Stomach (tissue), 19 donors: ENCODE measurements at places on chromosomes 12 and 14. TPM values are rescaled to one million over a fixed set of nuclear protein-coding genes. Genes with fewer than 3 reads are reported as not detected.

DNA sequence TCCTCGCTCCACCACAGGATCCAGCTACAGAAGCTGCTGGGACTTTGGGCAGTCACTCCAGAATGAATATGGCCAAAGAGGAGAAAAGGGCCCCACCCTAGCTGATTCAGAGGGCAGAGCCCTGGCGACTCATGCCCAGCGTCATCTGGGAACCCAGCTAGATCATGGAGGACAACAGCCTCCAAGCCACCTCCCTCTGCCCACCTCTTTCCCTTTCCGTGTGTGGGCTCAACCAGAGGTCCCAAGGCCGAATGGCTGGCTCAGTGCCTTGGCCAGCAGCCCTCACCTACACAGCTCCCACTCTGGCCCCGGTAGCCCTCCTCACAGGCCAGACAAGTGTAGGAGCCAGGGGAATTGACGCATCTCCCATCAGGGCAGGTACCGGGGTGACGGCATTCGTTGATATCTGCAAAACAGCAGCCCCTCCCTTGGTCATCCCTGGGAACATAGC, 17.4 kb downstream of the ISCA2 start:
- H3K27me3 ChIP-seq, result no peaks in the 10 kb centered on the region
- H3K36me3 ChIP-seq, result no peaks in the 10 kb centered on the region
- H3K4me3 ChIP-seq, result no peak overlapping the region
- no peak for DNase-seq
- no peak overlapping the region for H3K27ac ChIP-seq
- no peaks in the 10 kb centered on the region for H3K4me1 ChIP-seq

GRCh38 chr14:71139294-71139946, 232.2 kb downstream of the PCNX1 start:
- no peaks in the 10 kb centered on the region for H3K36me3 ChIP-seq
- H3K4me3 ChIP-seq, result no peak overlapping the region
- no peak for DNase-seq
- peaks cover 4% of the 10 kb centered on the region for H3K4me1 ChIP-seq

GRCh38 chr12:120943482-120943881, 34.9 kb upstream of the HNF1A start:
- no peaks in the 10 kb centered on the region for H3K4me1 ChIP-seq
- H3K27me3 ChIP-seq, result no peaks in the 10 kb centered on the region
- DNase-seq, result no peak
- H3K27ac ChIP-seq, result no peak overlapping the region

DNA sequence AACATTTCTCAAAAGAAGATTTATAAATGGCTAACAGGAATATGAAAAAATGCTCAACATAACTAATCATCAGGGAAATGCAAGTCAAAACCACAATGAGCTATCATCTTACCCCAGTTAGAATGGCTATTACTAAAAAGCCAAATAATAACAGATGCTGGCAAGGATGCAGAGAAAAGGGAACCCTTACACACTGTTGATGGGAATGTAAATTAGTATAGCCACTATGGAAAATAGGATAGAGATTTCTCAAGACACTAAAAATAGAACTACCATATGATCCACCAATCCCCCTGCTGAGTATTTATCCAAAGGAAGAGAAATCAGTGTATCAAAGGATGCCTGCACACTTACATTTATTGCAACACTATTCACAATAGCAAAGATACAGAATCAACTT, 58.3 kb downstream of the GUCY2C start:
- no peak for DNase-seq
- H3K27me3 ChIP-seq, result no peaks in the 10 kb centered on the region
- H3K4me1 ChIP-seq, result no peaks in the 10 kb centered on the region
- no peak overlapping the region for H3K27ac ChIP-seq
- H3K36me3 ChIP-seq, result no peaks in the 10 kb centered on the region

GRCh38 chr12:57935839-57936512, 5.4 kb upstream of the ATP23 start:
- no peaks in the 10 kb centered on the region for H3K27me3 ChIP-seq
- peak overlapping the region; percentile 57 for H3K4me3 ChIP-seq
- DNase-seq, result peak; percentile 97
- H3K36me3 ChIP-seq, result no peaks in the 10 kb centered on the region
- H3K27ac ChIP-seq, result peak overlapping the region; percentile 79

DNA sequence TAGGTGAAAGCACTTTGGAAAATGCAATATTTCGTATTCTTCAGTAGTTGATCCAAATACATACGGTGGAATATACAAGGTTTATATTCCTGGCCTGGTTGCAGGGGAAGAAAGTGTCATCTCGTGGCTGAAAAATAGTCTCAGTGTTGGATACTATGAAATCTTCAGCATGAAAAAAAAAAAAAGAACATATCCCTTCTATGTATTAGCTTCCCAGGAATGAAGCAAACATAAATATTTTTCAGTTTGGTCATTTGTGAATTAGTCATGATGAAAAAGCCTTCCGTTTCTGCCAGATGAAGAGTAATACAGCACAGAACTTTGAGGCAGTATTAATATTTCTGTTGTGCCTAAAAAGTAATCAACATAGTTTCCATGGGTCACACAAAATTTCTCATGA, 36.7 kb downstream of the FLRT2 start:
- no peaks in the 10 kb centered on the region for H3K4me1 ChIP-seq
- no peaks in the 10 kb centered on the region for H3K27me3 ChIP-seq
- H3K36me3 ChIP-seq, result no peaks in the 10 kb centered on the region
- no peak overlapping the region for H3K4me3 ChIP-seq

DNA sequence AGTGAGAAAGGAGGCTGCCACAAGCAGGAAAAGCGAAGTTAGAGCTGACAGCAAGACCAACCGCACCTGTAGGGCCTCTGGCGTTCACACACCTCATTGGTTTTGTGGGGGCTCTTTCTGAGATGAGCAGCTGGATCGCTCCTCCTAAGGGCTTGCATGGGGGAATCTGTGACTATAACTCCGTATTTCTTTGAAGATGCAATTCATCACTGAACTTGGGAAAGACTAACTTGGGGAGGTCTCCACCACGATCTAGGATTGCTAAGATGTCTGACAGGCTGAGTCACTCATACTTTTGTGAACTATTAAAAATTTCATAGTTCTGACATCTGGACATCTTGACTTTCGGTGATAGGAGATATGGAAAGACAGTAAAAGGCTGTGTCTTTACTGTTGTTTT, 173.6 kb downstream of the ETV6 start:
- H3K4me1 ChIP-seq, result peaks cover 28% of the 10 kb centered on the region
- H3K27me3 ChIP-seq, result no peaks in the 10 kb centered on the region
- no peaks in the 10 kb centered on the region for H3K36me3 ChIP-seq
- H3K4me3 ChIP-seq, result no peak overlapping the region
- peak overlapping the region; percentile 49 for H3K27ac ChIP-seq

DNA sequence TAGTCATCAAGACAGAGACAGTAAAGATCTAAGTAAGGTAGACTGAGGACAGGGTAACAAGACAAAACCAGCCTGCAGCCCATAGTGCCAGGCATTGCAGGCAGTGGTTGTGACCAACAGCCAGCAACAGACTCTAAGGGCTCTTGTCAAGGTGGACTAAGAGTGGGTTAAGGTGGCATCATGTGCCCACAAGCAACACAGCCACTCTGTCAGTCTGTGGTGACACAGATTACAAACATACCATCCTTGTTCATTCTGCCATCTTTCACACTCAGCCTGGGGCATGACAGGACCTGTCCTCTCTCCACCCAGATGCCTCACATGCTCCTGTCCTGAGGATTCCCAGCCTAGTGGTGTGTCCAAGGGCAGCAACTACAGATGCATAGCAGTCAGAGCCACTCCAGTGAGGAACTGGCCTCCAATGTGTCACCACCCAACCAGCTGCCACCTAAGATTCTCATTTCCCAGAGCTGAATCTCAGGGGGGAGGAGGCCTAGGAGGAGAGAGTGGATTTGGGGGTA, 28.3 kb downstream of the VDR start:
- no peak overlapping the region for H3K27ac ChIP-seq
- DNase-seq, result no peak
- no peaks in the 10 kb centered on the region for H3K27me3 ChIP-seq
- H3K4me3 ChIP-seq, result no peak overlapping the region

- no peaks in the 10 kb centered on the region for H3K27me3 ChIP-seq
- no peaks in the 10 kb centered on the region for H3K36me3 ChIP-seq
- no peak for DNase-seq
- no peak overlapping the region for H3K4me3 ChIP-seq
Measured at GRCh38 chr12:118534003-118534402, 157.6 kb downstream of the SUDS3 start.

GRCh38 chr14:75267141-75267721, 11.4 kb upstream of the FOS start:
- H3K27ac ChIP-seq, result peak overlapping the region; percentile 77
- H3K27me3 ChIP-seq, result no peaks in the 10 kb centered on the region
- peaks cover 13% of the 10 kb centered on the region for H3K4me1 ChIP-seq
- no peak overlapping the region for H3K4me3 ChIP-seq
- peak; percentile 64 for DNase-seq
- no peaks in the 10 kb centered on the region for H3K36me3 ChIP-seq

GRCh38 chr14:97581016-97581415, 783.8 kb downstream of the VRK1 start:
- H3K4me1 ChIP-seq, result no peaks in the 10 kb centered on the region
- DNase-seq, result peak; percentile 24
- no peak overlapping the region for H3K27ac ChIP-seq
- no peaks in the 10 kb centered on the region for H3K27me3 ChIP-seq
- H3K36me3 ChIP-seq, result no peaks in the 10 kb centered on the region

GRCh38 chr14:62133776-62134550, 371.7 kb downstream of the SNAPC1 start:
- H3K27me3 ChIP-seq, result no peaks in the 10 kb centered on the region
- no peak overlapping the region for H3K4me3 ChIP-seq
- no peak for DNase-seq
- no peak overlapping the region for H3K27ac ChIP-seq
- no peaks in the 10 kb centered on the region for H3K4me1 ChIP-seq
- H3K36me3 ChIP-seq, result no peaks in the 10 kb centered on the region

- H3K4me1 ChIP-seq, result peaks cover 15% of the 10 kb centered on the region
- peak; percentile 71 for DNase-seq
- H3K36me3 ChIP-seq, result no peaks in the 10 kb centered on the region
- H3K27ac ChIP-seq, result no peak overlapping the region
- H3K27me3 ChIP-seq, result no peaks in the 10 kb centered on the region
Measured at GRCh38 chr12:67482751-67483661, 165.5 kb upstream of the DYRK2 start.

DNA sequence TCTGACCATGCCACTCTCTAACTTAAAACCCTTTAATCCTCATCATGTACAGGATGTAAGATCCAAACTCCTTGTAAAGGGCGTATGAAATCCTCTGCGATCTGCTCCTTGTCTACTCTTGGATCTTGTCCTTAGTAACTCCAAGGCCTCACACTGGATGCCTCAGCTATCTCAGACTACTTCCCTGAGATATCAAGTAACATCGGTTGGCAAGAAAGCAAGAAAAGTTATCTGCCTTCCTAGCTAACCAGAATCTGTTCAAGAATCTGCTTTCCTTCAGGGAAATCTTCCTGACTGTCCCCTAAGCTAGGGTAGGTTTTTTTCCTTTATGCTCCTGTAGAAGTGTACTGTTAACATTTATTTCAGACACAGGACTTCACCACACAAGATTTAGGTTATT, 82.6 kb downstream of the TAOK3 start:
- H3K4me3 ChIP-seq, result no peak overlapping the region
- peaks cover 11% of the 10 kb centered on the region for H3K36me3 ChIP-seq
- no peak for DNase-seq
- no peak overlapping the region for H3K27ac ChIP-seq
- H3K4me1 ChIP-seq, result peaks cover 4% of the 10 kb centered on the region

GRCh38 chr14:32603992-32604565, 275.0 kb downstream of the AKAP6 start:
- H3K4me3 ChIP-seq, result no peak overlapping the region
- no peak for DNase-seq
- H3K4me1 ChIP-seq, result no peaks in the 10 kb centered on the region
- H3K27me3 ChIP-seq, result no peaks in the 10 kb centered on the region
- no peaks in the 10 kb centered on the region for H3K36me3 ChIP-seq

DNA sequence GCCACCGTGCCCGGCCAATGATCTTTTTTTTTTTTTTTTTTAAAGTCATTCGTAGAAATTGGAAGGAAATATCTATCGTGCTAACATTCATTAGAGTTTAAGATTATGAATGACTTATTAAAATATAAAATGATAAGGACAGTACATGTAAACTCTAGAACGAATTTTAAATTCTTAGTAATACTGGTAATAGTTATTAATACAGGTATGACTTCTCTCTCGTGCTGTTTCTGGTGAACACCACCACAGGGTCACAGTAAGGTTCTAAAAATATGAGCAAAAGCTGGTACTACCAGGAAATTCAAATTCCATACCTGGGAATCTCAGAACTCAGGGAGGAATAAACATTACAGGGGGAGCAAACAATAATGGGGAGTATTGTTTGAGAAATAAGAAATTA, 26.2 kb downstream of the WNK1 start:
- peaks cover 38% of the 10 kb centered on the region for H3K4me1 ChIP-seq
- H3K27me3 ChIP-seq, result no peaks in the 10 kb centered on the region
- H3K27ac ChIP-seq, result no peak overlapping the region
- DNase-seq, result no peak
- no peaks in the 10 kb centered on the region for H3K36me3 ChIP-seq

DNA sequence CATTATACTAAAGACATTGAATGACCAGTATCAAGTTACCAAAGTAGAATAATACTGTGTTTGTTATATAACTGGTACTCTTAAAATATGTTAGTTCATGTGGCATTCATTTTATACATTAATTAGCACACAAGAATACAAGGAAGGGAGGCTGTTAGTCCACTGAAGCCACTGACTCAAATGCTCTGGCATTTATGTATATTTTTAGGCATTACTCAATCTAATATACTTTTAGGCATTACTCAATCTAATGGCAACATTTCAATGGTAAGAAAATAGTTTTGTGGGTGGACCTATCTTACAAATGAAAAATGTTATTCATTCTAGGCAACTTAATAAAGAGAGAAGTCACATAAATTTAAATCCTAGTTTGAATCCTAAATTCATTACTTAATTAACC, 874.4 kb upstream of the USP15 start:
- H3K4me1 ChIP-seq, result no peaks in the 10 kb centered on the region
- no peaks in the 10 kb centered on the region for H3K27me3 ChIP-seq
- DNase-seq, result no peak
- no peak overlapping the region for H3K27ac ChIP-seq
- no peaks in the 10 kb centered on the region for H3K36me3 ChIP-seq

DNA sequence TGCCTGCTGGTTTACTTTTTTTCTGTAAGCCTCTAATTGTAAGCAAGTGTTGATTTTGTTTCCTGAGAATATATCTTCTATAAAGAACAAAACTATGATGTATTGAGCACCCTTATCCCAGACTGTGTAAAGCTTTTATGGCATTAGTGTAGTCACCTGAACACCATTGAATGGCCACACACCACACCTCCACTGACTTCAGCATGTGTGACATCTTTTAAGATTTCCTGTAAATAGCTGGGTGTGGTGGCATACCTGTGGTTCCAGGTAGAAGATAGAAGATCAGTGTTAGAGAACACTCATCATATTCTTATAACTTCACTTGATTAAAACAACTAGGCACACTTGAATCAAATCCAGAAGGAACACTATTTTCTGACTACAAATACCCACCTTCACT, 51.3 kb downstream of the WBP11 start:
- no peaks in the 10 kb centered on the region for H3K27me3 ChIP-seq
- H3K36me3 ChIP-seq, result no peaks in the 10 kb centered on the region
- H3K4me1 ChIP-seq, result no peaks in the 10 kb centered on the region
- H3K27ac ChIP-seq, result no peak overlapping the region
- H3K4me3 ChIP-seq, result no peak overlapping the region
- DNase-seq, result no peak

Gene WNT1
- not detected for total RNA-seq

Gene LBHD2
- not detected for total RNA-seq

Gene XRCC3
- total RNA-seq, result 28.1 TPM

Gene FBLN5
- total RNA-seq, result 111 TPM

Gene ATF1
- 14.2 TPM for total RNA-seq

Gene ITGA5
- 81.1 TPM for total RNA-seq

Gene TRHDE
- total RNA-seq, result 4.9 TPM
